Stimulated activated CD8-positive, alpha-beta memory T cell treated with anti-CD3 and anti-CD28 coated beads, Interleukin-15, amount 100 ng/mL, for 4 hours (primary cell): ENCODE measurements at places on chromosomes 7 and 10.

- DNase-seq = no peak
These were observed 614.9 kb downstream of the KCNMA1 start for GRCh38 chr10:77022671-77023070.

- DNase-seq = no peak
These were observed 503.8 kb downstream of the INHBA start for GRCh38 chr7:41199136-41199535.

DNA sequence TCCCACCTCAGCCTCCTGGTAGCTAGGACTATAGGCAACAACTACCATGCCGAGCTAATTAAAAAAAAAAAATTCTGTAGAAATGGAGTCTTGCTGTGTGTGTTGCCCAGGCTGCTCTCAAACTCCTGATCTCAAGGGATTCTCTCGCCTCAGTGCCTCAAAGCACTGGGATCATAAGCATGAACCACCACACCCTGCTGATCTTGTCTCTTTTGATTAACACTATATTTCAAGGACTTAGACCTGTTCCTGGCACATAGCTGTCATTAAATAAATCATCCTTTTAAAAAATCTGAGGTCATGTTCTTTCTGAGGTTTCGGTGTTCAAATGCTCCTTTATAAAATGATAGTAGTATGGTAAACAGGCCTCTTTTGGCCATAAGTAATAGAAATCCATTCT is 4.8 kb downstream of the PALS2 start:
- no peak for DNase-seq

GRCh38 chr7:66296557-66296956 is 91.4 kb downstream of the TPST1 start:
- no peak for DNase-seq

DNA sequence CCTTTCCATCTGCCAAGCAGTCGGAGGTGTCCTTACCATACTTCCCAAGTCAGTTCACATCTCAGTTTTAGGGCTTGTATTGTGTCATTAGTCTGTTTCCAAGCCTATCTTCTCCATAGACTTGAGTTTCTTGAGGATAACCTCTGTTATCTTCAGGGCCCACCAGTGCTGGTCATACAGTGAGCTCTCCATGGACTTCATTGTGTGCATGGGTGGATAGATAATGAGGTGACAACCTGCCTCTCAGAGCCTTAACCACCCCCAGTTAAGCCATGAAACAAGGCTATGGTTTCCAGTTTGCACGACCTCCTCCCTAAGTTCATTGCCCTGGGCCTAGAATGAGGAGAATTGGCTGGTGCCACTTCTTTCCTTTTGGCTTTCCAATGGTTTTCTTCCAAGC is 38.5 kb upstream of the WAC start:
- DNase-seq = no peak

DNA sequence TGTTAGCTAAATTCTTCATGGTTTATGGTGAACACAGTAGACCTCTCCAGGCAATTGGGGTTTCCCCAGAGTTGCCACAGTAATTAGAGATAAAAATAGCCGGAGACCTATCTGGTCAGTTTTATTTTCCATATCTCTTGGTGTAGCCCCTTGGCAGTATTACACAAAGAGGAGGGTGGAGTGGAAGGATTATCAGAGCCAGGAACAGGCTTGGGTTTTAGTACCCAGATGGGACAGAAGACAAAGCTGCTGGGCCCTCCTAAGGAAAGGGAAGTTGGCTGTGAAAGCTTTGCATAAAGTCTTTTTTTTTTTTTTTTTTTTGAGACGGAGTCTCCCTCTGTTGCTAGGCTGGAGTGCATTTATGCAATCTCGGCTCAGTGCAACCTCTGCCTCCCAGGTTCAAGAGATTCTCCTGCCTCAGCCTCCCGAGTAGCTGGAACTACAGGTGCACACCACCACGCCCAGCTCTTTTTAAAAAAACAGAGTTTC is 9.7 kb downstream of the ZSCAN21 start:
- no peak for DNase-seq

GRCh38 chr7:74176555-74176954 is 2.4 kb downstream of the EIF4H start:
- no peak for DNase-seq

DNA sequence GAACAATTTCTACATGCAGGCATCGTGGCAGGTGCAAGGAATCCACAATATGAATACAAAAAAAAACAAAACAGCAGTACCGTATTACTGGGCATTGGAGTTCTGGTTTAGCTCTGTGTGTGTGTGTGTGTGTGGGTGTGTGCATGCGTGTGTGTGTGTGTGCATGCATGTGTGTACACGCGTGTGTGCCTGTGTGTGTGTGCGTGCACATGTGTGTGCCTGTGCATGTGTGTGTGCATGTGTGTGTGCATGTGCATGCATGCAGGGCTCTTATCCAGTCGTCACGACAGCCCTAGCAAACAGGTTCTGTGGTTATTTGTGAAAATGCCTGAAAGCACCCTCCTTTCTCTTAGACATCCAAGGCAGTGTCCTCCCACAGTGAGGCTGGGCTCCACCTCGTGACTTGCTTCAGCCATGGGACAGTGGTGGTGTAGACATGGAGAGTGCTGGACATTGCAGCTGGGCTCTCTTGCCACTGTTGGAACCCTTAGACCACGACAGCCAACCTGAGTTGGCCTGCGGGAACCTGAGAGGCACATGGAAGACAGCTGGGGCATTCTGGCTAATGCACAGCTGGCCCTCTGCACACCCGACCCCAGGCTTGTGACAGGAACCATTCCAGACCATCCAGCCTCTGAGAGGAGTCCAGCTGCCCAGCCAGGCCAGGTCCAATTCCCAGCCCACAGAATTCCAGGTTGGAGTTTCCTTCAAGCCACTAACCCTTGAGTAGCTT is 173.4 kb upstream of the SHH start:
- no peak for DNase-seq

- no peak for DNase-seq
These were observed 33.3 kb upstream of the KDM7A start for GRCh38 chr7:140209866-140210609.

DNA sequence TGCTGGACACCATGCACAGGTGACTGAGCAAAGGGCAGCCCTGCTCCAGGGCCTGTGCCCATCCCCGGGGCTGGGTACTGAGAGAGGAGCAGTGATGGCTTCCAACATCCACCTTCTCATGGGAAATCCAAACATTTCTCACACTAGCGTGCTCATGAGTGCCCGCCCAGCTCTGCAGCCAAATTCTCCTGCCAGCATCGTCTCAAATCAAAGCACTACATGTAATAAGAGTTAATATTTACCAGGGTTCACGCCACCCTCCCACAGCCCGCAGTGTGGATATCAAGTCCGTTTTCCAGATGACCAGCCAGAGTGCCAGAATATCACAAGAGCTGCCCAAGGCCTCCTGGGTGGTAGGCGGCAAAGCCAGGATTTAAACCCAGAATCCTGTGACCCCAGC is 12.1 kb downstream of the IL15RA start:
- DNase-seq = no peak

DNA sequence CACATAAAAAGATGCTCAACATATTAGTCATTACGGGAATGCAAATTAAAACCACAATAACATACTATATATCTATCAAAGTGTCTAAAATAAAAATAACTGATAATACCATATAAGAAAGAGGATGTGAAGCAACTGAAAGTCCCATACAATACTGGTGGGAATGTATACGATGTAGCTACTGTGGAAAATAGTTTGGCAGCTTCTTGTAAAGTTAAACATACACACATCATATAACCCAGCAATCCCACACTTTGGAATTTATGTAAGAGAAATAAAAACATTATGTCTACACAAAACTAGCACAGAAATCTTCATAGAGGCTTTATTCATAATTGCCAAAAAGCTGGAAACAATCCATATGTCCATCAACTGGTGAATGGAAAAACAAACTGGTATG is 10.5 kb upstream of the COMMD3 start:
- DNase-seq = no peak

DNA sequence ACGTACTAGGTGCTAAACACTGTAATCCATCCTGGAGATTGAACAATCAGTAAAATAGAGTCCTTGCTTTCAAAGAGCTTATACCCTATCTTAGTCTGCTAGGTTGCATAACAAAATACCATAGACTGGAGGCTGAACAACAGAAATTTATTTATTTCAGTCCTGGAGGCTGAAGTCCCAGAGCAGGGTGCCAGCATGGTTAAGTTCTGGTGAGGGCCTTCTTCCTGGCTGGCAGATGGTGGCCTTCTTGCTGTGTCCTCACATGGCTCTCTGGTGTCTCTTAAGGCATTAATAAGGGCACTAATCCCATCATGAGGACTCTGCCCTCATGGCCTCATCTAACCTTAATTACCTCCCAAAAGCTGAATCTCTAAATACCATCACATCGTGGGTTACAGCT is 43.1 kb upstream of the ICA1 start:
- DNase-seq = no peak

- DNase-seq = no peak
These were observed 845.9 kb downstream of the TYW1 start for GRCh38 chr7:67842571-67842970.
